Stimulated activated CD8-positive, alpha-beta memory T cell treated with anti-CD3 and anti-CD28 coated beads, Interleukin-15, amount 100 ng/mL, for 48 hours (primary cell): ENCODE measurements at places on chromosomes 13 and 19.

DNA sequence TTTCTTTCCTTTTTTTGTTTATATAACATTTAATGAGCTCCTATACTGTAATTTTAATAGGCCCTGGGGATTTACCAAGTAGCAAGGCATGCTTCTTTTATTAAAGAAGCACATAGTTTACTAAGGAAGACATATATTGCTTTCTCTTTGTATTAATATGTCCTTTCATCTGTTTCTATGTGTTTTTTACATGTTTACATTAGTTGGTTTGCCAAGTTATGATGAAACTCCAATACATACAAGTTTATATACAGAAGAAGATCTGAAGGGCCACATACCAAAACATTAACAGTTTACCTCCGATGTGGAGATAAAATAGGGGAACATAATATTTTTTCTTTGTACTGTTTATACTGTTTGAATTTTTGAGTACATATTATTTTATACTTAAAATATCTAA, 100.9 kb downstream of the LACC1 start:
- DNase-seq, result no peak

DNA sequence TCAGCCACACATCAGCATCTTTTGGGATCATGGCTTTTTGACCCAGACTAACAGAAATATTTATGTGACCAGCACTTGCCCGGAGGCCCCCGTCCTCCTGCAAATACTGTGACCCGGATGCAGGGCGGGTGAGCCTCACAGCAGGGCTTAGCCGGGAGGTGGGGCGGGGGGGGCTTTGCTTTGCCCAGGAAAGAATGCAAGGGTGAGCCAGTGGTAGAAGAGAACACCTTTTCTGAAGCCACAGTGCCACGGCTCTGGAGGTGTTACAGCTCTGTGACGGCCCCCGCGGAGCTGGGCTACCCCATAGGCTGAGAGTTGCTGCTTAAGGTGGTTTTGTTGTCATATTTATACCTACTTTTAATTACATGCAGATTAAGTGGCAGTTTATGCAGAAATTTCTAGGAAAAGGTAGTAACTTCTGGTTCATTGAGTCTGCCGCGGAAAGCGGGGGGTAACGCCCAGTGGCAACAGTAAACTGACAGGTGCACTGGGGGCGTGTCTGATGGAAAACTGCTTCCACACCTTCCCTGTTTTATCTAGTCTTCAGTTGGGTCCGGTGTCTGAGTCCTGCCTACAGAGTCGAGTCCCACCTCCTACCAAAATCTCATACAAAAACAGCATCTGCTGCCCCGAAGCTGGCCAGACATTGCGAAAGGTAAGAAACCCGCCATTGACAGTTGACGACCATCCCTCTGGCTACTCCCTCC, 187.9 kb downstream of the TEX29 start:
- no peak for DNase-seq

DNA sequence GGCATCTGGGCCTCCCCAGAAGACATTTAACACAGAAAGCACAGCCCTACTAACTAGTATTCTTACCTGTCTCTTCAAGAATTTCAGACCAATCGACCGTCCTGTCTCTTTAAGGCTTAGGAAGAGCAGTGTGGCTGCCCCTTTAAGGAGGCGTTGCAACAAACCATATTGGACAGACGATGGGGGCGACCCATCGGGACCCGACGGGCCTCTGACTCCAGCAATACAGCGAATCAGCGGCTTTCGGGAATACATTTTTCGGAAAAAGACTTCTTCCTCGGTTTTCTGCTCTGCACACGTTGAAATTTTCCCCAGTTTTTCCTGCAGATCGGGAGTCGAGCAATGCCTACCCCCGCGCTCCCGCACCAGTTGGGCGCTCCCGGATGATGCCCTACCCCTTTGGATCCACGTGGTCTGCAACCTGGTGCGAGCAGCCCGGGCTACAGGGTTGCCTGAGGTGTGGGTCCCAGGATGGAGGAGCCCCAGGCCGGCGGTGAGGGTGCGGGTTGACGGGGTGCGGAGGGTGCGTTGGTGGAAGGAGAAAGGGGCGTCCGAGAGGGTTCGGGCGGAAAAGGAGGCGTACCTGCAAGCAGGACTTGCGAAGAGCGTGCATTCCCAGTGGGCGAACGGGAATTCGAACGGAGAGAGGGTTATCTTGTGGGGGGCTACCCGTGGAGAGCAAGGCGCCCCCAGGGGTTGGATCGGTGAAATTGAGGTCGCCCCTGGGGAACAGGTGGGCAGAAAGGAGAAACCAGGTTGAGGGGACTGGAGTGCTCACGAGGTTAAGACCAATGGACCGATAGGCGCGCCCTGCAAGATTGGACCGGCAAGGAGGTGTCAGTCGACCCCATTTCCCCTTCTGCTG, at the start of gene POLR1G:
Gene POLR1G (plus strand): TSS at position 419 of the 865 bp plus-strand sequence. CDS start 53 bp downstream, at position 472.
- peak; percentile 65 for DNase-seq

DNA sequence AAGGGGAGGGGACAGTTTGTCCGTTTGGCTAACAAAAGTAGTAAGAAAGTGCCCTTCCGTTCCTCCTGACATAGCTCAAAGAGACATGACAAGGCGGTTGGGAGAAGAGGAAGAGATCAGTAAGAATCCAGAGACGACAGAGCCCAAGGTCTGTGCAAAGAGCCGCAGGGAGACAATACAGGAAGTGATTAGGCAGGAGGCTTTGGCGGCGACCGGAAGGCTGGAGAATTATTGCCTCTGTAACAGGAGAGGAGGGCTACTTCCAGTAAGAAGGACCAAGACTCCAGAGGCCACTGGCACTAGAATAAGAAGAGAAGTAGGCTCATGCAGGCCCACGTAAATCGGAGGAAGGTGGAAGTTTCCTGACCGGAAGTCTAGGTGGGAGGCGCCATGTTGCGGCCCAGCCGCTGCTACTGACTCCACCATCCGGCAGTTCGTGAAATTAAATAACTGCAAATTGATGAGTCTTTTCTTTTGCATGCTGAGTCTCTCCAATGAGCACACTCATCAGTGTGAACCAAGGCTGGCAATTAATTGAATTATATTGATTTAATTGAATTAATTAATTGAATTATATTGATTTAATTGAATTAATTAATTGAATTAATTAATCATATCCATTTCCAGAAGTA, 9.9 kb downstream of the RFX2 start:
- no peak for DNase-seq

GRCh38 chr13:26920614-26921355, 160.2 kb upstream of the GPR12 start:
- no peak for DNase-seq

DNA sequence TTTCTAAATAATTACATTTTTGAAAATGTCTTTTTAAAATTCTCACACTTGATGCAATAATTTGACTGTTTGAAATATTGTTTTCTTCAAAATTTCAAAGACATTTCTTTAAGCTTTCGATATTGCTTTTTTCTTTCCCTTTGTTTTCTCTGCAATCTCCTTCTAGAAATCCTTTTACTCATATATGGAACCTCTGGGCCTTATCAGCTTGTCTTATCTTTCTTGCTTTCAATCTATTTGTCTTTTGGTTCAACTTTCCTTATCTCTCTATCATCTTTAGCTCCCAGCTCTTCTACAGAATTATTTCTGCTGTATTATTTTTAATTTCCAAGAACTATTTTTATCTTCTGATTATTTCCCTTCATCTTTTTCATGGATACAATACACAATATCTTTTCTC, 80.7 kb upstream of the DIAPH3 start:
- DNase-seq, result no peak
